ENCODE measurements at places on chromosomes 12 and 14.

- DNase-seq, result no peak
These were observed 282.4 kb upstream of the TMEM132C start for GRCh38 chr12:127984386-127985055.

DNA sequence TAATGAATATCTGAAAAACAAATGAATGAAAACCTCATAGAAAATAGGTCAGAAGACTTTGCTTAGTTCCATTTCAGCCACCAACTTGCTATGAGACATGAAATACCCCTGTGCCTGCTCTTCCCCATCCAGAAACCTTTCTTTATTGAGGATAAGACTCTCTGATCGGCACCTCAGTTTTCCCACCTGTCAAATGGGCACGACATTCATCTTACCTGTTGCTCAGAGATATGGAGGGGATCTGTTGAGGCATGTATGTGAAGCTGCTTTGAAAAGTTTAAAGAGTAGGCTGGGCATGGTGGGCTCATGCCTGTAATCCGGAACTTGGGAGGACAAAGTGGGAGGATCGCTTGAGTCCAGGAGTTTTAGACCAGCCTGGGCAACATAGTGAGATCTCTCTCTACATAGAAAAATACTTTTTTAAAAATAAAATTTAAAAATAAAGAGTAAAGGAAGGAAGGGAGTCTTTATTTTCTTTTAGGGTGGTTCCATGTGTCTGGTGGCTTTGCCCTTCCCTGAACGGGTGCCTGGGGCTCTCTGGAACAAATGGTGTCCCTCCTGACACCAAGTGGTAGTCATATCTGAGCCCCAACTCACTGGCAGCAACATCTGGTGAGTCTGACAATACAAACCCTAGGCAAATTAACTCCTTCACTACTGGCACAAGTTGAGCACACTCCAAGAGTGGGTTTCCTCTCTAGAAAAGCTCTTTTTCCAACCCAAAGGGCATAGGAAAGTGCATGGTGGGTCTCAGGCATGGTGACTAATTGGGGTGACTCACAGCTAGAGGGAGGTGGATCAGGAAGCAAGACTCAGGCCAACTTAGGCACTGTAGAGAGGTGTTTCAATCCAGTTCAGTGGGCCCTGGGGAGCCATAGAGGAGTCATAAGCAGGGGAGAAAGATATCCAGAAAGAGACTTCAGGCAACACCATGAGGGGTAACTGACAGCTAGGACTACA, 42.1 kb downstream of the MAP1LC3B2 start:
- DNase-seq, result no peak

- no peak for DNase-seq
These were observed 6.8 kb downstream of the GIT2 start for GRCh38 chr12:109989380-109989779.

DNA sequence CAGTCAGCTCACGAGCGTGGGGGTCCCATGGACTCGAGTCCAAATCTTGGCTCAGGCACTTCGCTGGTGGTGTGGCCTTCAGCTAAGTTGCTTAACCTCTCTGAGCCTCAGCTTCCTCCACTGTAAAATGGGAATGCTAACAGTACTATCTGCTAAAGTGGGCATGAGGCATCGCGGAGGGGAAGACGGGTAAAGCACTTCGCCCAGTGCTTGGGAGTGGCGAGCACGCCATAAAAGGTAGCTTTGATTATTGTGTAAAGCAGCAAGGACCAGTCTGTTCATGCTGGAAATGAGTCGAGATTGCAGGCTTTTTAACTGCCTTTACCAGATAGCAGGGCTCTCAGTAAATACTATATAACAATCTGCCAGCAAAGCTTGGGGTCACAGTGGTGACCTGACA, 24.5 kb downstream of the HRK start:
- no peak for DNase-seq

DNA sequence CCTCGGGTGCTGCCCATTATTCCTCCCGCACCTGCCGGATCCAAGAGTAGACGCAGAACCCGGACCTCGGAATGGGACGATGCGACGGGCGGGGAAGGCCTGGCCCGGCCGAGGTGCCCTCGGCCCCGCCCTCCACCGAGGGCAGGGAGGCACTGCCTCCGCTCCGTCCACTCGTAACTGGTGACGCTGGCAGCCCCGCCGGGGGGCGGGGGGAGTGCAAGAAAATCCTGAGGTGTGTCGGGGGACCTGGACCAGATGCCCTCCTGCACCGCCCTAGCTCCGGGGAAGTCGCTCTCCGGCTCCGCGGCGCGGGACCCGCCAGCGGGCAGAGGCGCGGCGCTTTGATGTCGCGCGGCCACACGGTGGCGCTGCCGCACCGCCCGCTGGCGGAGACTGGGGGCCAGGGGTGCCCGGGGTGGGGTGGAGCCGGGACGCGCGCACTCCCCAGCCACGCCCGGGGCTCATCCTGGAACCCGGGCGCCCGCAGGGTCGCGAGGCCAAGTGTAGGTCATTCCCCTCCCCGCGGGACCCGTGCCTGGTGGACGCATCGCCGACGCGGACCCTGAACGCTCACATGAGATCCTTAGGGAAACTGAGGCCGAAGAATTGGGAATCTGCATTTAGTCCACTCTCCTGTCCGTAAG, 202.8 kb downstream of the TTC8 start:
- no peak for DNase-seq

- no peak for DNase-seq
These were observed 219.7 kb downstream of the SLC25A21 start for GRCh38 chr14:36952689-36953088.

GRCh38 chr12:3311027-3311402, 180.0 kb upstream of the PRMT8 start:
- no peak for DNase-seq

DNA sequence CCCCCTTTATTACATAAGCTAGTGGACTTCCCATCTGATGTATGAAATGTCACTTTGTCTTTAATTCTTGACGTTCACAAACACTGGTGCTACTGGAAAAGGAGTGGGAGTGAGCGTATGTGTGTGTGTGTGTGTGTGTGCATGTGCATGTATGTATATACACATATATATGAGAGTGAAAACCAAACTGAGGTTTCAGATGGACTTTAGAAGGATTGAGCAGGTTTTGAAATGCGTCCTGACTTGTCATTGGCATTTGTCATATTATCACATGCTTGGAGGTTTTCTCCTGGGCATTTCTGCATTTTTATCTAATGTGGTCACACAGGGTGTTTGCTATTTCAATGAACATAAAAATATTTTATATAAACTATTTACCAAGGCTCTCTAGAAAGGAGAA, 1085.9 kb downstream of the BCL11B start:
- no peak for DNase-seq

DNA sequence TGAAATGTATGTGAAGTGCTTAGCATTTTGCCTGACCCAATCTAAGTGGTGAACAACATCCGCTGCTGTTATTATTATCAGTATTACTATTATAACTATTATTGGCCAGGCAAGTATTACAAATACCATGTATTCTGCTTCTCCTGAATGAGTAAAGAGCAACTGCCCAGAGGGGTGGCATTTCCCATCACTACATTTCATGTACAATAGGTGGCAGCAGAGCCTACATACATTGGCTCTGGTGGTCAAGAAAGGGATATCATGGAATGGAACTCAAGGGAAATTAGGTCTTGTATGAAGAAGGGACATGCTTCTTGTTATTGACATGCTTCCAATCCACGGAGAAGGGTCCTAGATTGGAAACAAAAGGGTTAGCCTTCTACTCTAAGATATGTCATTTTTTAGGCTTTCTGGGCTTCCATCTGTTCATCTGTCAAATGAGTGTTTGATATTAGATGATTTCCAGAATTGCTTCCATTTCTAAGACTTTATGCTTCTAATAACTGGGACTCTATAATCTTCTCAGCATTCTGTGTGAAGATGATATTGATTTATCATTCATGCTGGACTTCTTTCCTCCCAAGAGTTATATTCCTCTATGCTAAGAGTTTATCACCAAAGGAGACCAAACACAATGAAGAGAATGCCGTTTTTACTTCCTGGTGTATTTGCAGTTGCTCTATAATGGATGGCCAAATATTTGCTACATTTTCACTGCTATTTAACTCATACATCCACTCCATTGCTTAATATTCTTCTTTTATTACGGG, 239.1 kb downstream of the SSPN start:
- DNase-seq, result no peak
